Mucosa of descending colon (tissue), 3 donors: ENCODE measurements at places on chromosomes 12 and 14. TPM values are rescaled to one million over a fixed set of nuclear protein-coding genes. Genes with fewer than 3 reads are reported as not detected.

DNA sequence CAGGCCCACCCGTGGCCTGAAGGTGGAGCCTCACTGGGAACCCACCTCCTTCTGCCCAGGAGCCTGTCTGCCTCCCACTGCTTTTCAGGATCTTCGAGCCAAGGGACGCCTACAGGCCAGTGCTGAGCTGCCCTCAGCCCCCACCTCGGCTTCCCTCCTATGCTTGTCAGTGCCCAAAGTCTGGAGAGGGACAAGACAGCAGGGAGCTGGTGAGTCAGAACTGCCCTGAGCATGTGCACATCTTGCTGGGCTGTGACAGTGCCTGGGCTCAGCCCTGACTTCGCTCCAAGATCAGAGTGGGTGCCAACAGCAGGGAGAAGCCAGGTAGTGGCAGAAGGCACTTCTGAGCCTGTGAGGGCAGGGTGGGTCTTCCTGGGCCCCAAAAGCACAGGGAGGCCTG, 286.8 kb downstream of the AEBP2 start:
- DNase-seq: no peak

GRCh38 chr14:103960457-103961055, 18.2 kb upstream of the RD3L start:
- no peak for DNase-seq

Gene TMTC1
- total RNA-seq: 2.5 TPM

Gene DPPA3
- not detected for total RNA-seq
